Stimulated activated CD4-positive, alpha-beta T cell treated with anti-CD3 and anti-CD28 coated beads, Interleukin-15, amount 100 ng/mL, for 1 hour (primary cell): ENCODE measurements at places on chromosomes 3 and 15.

DNA sequence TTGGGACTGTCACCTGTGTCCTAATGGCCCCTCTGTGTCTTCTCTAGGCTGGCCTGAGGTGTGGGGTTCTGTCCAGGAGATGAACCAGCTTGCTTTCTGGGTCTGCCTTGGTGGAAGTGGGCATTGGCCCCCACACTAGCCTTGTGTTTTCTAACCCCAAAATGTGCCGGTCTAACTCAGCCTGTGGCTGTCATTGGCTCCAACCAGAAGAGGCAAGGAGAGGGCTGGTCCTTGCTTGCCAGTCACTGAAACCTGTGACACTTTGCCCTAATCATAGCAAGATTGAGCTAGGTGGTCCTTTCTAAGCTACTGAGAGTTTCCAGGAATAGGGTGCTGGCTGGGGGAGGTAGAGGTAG is 2.2 kb downstream of the C15orf39 start:
- DNase-seq = no peak

GRCh38 chr3:168275662-168276061 is 179.9 kb upstream of the GOLIM4 start:
- DNase-seq = no peak

GRCh38 chr15:74032606-74033561 is 38.4 kb downstream of the PML start:
- no peak for DNase-seq

- DNase-seq = no peak
Measured at GRCh38 chr3:101184111-101184510, 136.3 kb downstream of the IMPG2 start.

DNA sequence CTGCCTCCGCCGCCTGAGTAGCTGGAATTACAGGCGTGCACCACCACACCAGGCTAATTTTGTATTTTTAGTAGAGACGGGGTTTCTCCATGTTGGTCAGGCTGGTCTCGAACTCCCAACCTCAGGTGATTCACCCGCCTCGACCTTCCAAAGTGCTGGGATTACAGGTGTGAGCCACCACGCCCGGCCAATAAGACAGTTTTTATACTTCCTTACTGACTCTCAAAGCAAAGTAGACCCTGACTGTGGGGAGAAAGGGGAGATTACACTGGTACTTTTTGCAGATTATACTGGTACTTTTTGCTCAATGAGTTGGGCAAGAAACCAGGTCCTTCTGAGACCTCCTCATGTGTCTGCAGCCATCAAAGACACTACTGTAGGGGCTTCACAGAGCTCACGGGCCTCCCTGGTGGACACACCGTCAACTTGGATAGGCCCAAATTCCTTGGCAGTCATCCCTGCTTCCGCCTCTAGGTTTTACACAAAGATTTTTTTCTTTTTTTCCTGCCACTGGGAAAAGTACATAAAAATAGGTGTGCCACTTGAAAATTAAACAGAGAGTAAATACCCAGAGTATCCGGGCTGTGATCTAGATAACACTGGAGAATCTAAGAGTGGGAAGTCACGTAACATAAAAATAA is 143.3 kb upstream of the WNT5A start:
- no peak for DNase-seq

- no peak for DNase-seq
Measured at GRCh38 chr3:30747771-30748281, 141.4 kb downstream of the TGFBR2 start.

DNA sequence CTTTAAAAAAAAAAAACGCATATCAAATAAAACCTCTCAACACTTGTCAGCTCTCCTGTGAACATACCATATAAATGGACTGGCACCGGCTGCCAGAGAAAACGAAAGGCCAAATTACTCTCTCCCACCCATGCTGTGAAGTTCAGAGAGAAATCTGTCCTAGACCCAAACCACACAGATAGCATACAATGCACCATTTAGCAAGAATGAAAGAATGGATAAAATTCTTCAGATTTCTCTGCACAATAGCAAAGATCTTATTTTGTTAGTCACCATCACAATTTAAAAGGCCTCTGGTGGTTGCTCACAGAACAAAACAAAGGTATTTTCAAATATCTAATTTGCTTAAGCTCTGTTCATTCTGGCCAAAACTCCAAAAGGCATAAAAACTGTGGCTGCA is 93.9 kb upstream of the BHLHE40 start:
- DNase-seq = no peak

DNA sequence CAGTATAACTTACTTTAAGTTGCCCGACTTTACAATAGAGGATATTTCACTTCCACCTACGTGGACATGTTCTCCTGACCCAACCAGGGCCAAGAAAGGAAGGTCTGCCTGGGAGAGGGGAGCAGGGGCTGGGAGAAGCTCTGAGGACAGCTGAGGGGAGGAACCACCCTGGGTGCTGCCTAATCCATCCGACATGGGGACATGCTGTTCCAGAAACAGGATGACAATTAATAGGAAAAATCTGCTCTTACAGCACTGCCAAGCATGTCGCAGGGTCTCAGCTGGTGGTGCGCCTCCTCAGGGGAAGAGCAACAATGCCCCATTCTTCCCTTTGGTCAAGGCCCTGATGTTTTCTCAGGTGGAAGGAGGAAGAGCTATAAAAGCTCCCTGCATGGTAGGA is 132.3 kb downstream of the NTRK3 start:
- no peak for DNase-seq

DNA sequence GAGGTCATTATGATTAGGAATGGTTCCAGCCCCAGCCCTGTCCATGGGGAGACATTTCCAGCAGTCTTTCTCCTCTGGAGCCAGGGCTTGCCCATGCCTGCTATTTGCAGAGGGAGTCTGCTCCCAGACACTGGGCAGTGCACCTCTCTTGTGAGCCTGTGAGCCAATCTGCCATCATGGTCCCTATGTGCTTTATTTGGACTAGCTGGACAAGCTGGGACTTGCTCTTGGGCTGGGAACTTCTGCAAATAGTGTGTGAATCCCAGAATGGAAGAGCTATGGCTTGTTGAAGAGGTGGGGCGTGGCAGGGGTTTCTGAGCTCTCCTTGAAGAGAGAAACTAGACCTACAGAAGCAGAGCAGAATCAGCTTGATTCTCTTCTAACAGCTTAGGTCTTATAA is 53.7 kb upstream of the KY start:
- no peak for DNase-seq

DNA sequence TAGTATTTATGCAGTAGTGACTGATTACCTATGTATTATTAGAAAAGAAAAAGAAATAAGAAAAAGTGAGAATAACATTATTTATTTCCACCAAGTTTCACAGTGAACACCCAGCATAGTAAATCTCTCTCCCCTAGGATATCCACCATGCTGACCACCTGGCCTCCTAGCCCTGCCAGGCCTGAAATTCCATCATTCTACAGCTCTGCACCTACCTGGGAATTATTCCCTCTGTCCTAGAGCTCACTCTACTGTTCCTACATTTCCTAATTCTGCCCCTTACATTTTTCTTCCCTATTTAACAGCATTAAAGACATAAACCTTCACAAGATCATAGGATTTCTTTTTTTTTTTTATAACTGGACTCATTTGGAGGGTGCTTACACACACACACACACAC is 525.3 kb upstream of the PPP2R3A start:
- DNase-seq = no peak

GRCh38 chr3:46711760-46712159 is 5.9 kb downstream of the PRSS50 start:
- no peak for DNase-seq

DNA sequence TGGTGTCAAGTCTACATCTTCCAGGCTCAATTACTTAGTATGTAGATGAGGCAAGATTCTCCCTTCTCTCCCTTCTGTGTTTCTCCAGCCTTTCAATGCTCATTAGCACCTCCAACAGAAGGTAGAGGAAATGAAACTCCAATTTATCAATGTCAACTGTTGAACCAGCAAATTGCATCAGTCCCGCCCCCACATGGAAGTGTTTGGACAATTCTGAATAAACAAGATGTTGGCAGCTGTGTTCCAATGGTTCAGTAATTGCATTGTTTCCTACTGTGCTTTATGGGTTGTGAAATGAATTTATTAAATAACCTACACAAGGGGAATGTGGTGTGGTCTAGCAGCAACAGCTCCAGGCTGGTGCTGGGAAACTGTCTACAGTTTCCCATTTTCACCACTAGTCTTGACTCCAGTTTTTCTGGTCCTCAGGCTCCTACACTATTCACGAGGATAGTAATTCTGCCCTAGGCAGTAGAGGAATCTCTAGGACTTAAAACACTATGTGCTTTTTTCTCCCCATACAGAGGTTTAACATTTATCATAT is 91.9 kb downstream of the MB21D2 start:
- no peak for DNase-seq

DNA sequence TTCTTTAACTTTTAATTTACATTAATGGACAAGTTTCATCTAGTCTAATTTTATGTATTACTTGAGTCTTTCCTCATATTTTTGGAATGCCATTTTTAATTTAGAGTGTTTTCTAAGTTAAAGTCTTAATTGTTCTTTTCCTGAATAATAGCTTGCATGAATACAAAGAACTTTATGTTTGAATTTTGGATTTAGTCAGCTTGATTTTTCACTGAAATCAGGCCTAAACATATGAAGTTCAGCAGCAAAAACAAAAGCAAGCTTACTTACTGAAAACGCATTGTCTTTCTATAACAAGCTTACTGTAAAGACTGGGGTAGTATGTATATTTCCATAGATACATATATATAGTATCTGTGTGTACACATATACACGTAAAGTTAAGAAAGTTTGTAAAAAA is 126.0 kb downstream of the ZBTB20 start:
- DNase-seq = no peak

DNA sequence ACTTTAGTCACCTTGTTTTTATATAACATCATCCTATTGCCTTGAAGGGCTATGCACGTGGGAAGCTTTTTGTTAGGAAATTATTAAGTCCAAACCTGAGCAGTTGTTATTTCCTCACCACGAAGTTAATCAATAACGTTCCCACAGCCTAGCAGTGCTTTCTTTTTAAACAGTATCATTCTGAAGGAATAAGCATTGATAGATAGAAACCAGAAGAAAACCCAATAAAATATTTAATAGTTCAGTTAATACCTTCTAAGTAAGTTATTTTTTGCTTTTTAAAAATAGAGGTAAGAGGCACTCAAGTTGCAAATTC is 149.3 kb downstream of the KCNMB2 start:
- DNase-seq = no peak

- DNase-seq = peak; percentile 19
Measured at GRCh38 chr15:73851689-73852088, 21.7 kb upstream of the TBC1D21 start.

DNA sequence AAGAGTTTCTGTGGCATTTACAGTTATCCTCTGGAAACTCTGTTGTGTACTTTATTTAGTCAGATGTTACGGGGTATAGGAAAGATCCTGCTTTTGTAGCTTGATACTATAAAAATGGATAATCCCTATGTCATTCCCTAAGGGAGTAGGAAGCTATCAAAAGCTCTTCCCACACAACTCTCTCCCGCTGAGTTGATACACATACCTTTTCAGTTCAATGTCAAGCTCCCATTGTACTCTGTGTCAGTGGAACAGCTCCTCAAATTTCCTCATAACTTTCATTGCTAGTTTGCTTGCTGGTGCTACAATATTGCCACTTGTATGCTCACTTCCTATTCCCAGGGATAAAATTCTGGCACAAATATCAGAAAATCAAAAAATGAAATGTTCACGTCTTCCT is 893.3 kb upstream of the GBE1 start:
- no peak for DNase-seq

- no peak for DNase-seq
Measured at GRCh38 chr3:5560199-5560598, 372.7 kb downstream of the EDEM1 start.

GRCh38 chr3:181703601-181704420 is 7.9 kb upstream of the SOX2 start:
- no peak for DNase-seq

DNA sequence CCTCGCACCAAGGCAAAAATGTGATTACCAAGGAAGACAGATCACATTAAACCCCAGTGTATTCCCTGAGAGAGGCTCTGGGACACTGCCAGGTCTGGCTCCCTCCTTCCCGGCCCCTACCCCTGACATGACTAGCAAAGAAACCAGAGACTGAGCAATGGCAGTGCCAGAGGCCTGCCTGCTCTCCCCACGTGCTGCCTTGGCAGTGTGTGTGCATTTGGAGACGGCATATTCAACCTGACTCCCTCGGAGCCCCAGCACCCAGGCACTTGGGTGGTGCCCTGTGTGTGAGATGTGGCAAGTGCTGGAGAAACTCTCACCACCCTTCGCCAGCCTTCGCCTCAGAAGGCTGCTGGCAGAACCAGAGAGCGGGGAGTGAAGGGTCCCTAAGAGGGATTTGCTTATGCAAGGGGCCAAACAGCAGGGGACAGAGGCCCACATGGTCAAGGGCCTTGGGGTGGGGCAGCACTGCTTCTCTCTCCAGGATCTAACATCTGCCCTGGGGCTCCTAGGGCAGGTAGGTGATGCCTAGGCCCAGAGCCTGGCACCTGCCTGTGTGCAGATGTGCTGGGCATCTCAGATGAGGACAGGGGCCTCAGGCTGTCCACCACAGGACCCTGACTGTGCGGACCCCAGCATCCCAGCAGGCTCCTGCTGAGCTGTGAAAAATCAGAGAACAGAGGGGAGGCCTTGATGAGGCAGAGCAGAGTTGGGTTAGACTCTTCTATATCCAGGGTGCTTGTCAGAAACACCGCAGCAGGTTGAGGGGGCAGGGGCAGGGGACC is 23.6 kb upstream of the PLXNA1 start:
- no peak for DNase-seq

DNA sequence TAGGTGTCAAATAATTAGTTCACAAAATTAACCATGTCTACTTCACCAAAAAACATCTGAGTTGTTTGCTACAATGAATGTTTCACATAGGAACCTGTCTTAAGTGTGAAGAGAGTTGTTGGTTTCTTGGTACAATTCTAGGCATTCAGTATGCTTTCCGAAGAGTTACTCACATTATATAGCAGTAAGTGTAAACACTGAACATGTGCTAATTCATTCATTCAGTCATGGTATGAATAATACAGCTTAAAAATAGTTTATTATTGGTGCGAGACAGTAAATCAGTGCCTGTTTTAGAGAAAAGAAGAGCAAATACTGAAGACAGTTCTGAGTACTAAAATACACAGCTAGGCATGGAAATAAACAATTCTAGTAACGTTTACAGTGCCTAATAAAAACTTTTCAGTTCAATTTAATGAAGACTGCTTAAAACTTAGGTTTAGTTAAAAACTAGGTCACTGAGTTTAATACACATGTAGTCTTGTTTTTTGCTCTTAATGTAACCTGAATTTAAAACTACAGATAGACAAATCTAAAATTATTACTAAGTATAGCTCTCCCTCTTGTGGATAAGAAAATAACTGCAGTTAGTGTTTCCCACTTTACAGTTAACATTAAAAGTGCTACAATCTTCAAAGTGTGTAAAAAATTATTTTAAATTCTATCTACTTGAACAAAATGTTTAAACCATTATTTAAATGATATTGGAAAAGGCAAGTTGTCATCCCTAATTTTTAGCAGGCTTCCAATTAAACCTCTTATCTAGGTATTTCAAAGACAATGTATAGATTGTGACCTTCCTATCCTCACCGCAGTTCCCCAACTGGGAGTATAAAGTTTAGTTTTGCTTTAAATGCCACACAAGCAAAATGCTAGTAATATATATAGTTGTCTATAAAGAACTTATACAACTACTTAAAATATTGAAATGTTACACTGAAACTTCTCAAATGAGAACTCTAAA is 20.1 kb upstream of the ZCWPW2 start:
- no peak for DNase-seq

GRCh38 chr3:184911570-184911969 is 99.6 kb downstream of the VPS8 start:
- DNase-seq = no peak

- DNase-seq = no peak
Measured at GRCh38 chr3:129656659-129657247, 50.3 kb upstream of the PLXND1 start.

- DNase-seq = no peak
Measured at GRCh38 chr3:67142432-67142831, 144.3 kb downstream of the KBTBD8 start.

- no peak for DNase-seq
Measured at GRCh38 chr3:148092624-148093347, 604.9 kb upstream of the AGTR1 start.
